ENCODE measurements at places on chromosomes 3 and 15.
A peak's percentile ranks its signal among the peaks of the same experiment; 100 is the strongest.

DNA sequence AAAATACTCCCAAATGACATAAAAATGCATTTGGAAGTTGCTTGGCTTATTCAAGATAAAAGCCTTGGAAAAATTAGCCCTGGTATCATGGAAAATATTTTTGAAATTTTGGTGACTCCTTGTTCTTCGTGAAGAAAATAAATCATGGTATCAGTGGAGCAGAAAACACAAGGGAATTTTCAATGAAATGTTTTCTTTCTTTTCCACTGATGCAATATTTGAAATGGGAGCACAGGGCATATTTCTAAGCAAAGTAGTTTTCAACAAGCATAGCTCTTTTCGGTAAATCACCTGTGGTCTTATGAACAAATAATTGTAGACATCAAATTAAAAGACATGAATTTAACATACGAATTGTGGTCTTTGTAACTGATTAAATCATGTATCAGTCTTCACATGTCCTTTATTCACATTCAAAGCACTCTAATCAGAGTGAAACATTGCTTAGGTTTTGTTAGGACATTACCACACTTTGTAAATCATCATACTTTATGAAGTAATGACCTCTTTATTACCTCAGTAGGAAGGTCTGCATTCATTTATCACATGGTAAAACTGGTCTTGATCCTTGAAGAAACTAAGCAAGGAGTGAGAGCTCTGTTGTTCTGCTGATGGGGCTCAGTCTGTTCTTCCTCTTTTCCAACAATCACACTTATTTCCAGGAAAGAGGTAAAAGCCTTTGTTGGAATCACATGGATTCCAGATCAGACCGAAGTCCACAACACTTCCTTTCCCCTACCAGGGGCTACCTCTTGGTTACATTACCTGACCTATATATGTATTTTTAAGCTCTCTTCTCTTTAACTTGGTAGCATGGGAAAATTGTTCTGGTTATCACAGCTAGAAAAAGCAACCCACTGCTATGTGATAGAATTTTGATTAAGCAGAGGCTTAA lies 413.5 kb upstream of the THBS1 start:
- no peak for DNase-seq

DNA sequence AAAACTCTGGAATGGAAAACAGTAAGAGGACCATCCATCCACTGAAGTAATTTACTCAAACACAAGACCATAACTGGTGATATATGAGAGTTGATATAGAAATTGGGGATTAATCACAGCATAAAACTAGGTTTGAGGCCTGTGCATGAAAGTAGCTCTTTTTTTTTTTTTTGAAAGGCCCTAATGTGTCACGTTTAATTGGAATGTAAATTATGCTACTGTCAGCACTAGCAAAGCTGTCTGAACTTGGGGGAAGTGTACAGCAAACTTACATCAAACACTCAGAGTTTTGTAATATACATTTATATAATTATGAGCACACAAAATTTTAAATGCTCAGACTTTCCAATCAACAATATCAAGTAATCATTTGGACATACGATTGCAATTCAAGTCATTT lies 154.1 kb downstream of the GREM1 start:
- DNase-seq: no peak

GRCh38 chr15:100106732-100107131 lies 235.0 kb downstream of the ADAMTS17 start:
- no peak for DNase-seq

DNA sequence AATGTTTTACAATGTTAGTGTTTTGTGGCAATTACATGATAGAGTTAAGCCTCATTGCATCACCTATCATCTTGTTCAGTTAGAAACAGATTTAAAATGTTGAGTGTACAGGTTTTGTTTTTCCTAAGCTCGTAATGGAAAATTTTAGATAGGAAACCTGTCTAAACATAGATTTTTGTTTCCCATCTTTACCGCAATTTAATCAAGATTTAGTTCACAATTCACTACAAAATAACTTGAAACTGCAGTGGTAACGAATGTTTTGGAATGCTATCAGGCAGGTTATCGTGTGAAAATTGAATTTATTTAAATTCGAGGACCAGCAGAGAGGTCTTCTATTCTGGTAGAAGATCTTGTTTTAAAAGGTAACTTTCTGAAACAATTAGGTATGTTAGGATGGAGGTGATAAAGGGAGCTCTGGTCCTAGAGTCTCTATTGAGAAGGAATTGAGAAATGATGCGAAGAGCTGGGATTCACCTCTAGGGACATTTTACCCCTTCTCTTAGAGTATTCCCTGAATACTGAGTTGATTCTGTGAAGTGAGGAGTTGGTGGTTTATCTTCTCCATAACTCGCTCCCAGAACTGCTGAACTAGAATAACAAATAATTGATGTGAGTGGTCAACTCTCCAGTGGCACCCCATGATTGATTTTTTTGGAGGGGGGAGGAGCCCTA lies 1.4 kb downstream of the DOCK3 start:
- DNase-seq: no peak

DNA sequence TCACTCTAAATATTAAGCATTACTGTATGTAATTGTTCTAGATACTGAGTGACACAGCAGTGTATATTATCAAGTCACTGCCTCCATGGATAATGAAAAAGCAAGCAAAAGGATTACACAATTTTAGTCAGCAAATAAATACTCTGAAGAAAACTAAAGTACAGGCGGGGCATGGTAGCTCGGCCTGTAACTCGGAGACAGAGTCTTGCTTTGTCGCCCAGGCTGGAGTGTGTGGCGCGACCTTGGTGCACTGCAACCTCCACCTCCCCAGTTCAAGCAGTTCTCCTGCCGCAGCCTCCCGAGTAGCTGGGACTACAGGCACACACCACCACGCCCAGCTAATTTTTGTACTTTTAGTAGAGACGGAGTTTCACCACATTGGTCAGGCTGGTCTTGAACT lies 32.7 kb downstream of the RBM6 start:
- DNase-seq: no peak

GRCh38 chr3:34279901-34280300 lies 481.5 kb downstream of the PDCD6IP start:
- no peak for DNase-seq

DNA sequence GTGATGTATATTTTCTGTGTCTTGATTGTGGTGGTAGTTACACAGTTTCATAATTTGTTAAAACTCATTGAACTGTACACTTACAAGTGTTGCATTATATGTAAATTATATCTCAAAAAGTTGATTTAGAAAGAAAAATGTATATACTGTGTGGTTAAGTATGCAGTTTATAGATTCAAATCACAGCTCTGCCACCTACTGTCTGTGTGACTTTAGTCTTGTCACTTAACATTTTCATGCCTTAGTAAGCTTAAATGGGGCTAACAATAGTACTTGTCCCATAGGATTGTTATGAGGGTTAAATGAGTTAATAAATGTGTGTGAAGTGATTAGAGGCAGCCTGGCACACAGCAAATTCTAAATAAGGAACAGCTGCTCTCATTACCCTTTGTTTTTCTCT lies 120.9 kb upstream of the P2RY1 start:
- no peak for DNase-seq

GRCh38 chr15:29821416-29822099 lies 710 bp downstream of the TJP1 start:
- DNase-seq: peak; percentile 62

GRCh38 chr15:81157195-81157938 lies 23.3 kb downstream of the CFAP161 start:
- DNase-seq: no peak

- no peak for DNase-seq
These were observed 32.4 kb downstream of the TOMM70 start for GRCh38 chr3:100368441-100368840.

DNA sequence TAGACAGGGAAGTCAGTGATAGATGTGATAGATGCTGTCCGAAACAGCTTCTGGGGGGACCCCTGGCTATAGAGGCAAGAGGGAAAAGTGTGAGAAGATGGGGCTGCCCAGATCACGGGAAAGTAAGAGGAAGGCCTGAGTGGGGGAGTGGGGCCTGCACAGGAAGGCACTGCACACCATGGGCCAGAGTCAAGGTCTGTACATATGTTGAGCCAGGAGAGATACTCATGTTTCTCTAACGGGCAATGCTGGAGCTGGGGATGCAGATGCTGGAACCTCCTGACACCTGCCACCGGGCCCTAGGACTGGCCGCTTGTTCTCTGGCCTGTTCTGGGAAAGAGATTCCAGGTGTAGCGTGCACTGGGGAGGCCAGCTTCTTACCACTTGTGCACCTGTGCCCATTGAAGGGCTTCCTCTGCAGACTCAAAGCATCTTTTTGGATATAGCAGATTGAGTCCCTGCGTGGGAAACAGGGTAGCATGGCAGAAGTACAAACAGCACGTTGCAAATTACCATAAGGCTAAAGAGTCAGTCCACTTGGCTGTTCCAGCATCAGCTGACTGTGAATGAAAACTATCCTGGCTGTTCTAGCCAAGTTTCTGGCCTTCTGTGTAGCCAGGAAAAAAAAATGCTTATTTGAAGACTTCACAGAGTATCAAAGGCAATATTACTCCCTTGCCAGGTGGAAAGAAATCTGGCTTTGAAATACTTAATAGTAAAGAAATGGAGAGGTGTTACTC lies 77.1 kb upstream of the GSK3B start:
- DNase-seq: no peak

DNA sequence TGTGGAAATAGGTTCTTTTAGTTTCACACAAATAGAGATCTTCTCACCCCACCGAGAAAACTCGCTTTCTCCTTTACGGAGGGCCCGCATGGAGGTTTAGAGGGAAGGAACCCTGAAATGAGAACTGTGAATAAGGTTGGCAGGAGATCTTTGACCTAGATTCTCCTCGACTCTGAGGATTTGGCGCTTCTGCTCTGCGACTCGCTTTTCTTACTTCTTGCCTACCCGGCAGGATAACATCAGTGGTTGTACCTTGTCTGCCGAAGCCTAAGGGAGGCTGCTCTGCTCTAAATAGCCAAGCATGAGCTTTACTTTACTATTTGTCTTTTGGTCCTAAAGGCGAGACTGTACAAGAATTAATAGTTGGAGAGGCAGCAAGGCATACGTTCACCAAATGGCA lies 473.3 kb upstream of the TPRG1 start:
- no peak for DNase-seq

- DNase-seq: no peak
These were observed 319.0 kb downstream of the MECOM start for GRCh38 chr3:169344465-169344864.

- DNase-seq: no peak
These were observed 167.3 kb upstream of the THBS1 start for GRCh38 chr15:39413558-39413957.

- DNase-seq: peak; percentile 8
These were observed 41.3 kb downstream of the TXNRD3 start for GRCh38 chr3:126613479-126614188.

GRCh38 chr15:67240235-67241131 lies 14.0 kb downstream of the AAGAB start:
- peak; percentile 35 for DNase-seq

- no peak for DNase-seq
These were observed 21.7 kb downstream of the GOLIM4 start for GRCh38 chr3:168073842-168074605.

- DNase-seq: peak; percentile 16
These were observed 3.3 kb downstream of the LINS1 start for GRCh38 chr15:100598655-100599054.

DNA sequence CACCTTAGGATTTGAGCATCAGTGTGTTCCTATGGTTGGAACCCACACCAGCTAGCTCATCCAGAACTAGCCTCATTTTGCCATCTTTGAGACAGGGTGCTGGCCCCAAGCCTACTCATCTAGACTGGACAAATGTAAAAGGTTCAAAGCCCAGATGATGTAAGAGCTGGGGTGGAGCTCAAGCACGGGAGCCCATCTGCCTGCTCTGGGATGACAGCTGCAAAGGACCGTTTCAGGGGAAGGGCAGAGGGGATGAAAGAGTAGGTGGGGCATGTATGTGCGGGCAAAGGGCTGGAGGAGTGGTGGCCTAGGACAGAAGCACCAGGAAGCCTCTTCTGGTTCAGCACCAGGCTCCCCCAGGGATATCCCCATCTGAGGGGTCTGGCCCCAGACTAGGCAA lies 15.8 kb downstream of the CLK3 start:
- DNase-seq: no peak

- no peak for DNase-seq
These were observed 122.5 kb downstream of the IGSF11 start for GRCh38 chr3:118912188-118912587.

GRCh38 chr15:90126596-90127435 lies 24.5 kb upstream of the IDH2 start:
- DNase-seq: no peak

DNA sequence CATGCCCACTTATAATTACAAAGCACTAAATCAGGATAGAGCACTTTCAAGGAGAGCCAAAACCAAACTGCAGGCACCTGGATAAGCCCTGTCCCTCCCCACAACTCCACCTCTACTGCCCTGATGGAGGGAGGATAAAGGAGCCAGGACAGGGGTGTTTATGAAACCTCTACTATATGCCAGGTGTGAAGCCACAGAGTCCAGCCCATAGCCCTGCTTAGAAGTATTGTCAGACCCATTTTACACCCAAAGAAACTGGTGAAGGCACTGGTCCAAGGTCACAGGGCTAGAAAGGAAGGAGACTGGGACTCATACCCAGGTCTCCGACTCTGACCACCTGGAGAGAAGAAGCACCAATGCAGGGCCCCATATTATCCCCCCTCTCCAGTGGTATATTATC lies 48.7 kb downstream of the SH3BP5 start:
- DNase-seq: no peak

GRCh38 chr15:81740416-81740815 lies 305.4 kb downstream of the MEX3B start:
- DNase-seq: no peak

- no peak for DNase-seq
These were observed 59.2 kb upstream of the APEH start for GRCh38 chr3:49614936-49615335.

- DNase-seq: no peak
These were observed 276.3 kb upstream of the MCTP2 start for GRCh38 chr15:93954985-93955571.

GRCh38 chr15:41879321-41879845 lies 14.5 kb downstream of the SPTBN5 start:
- no peak for DNase-seq

GRCh38 chr15:48966595-48967301 lies 3.0 kb upstream of the SHC4 start:
- DNase-seq: peak; percentile 79

- no peak for DNase-seq
These were observed 193.3 kb downstream of the STT3B start for GRCh38 chr3:31725976-31726375.

DNA sequence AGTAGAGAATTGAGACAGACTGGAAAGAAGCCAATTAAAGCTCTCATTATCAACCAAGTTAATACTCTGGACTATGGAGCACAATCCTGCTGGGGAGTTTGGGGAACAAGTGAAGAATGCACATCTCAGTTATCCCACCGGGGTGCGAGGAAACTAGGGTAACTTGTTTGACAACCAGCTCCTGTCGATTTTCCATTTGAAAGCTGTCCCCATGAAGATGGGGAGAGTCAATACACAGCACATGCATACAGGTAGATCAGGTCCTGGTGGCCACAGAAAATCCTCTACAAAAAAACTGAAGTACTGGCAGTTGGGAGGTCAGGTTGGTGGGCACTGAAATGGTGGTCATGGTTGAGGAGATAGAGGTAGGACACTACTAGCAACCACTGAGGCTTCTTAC lies 25.7 kb upstream of the GRAMD1C start:
- no peak for DNase-seq

- DNase-seq: no peak
These were observed 70.0 kb upstream of the ABHD2 start for GRCh38 chr15:89018207-89018606.

- no peak for DNase-seq
These were observed 293.7 kb downstream of the ARPP21 start for GRCh38 chr3:35932995-35933394.

All from activated CD8-positive, alpha-beta T cell treated with anti-CD3 and anti-CD28 coated beads for 36 hours (primary cell).